Stimulated activated CD8-positive, alpha-beta memory T cell treated with anti-CD3 and anti-CD28 coated beads, Interleukin-4, amount 100 ng/mL, for 4 hours (primary cell): ENCODE measurements at places on chromosomes 11 and 22.
A peak's percentile ranks its signal among the peaks of the same experiment; 100 is the strongest.

- DNase-seq: no peak
These were observed 131.7 kb downstream of the ARHGAP20 start for GRCh38 chr11:110580571-110580970.

DNA sequence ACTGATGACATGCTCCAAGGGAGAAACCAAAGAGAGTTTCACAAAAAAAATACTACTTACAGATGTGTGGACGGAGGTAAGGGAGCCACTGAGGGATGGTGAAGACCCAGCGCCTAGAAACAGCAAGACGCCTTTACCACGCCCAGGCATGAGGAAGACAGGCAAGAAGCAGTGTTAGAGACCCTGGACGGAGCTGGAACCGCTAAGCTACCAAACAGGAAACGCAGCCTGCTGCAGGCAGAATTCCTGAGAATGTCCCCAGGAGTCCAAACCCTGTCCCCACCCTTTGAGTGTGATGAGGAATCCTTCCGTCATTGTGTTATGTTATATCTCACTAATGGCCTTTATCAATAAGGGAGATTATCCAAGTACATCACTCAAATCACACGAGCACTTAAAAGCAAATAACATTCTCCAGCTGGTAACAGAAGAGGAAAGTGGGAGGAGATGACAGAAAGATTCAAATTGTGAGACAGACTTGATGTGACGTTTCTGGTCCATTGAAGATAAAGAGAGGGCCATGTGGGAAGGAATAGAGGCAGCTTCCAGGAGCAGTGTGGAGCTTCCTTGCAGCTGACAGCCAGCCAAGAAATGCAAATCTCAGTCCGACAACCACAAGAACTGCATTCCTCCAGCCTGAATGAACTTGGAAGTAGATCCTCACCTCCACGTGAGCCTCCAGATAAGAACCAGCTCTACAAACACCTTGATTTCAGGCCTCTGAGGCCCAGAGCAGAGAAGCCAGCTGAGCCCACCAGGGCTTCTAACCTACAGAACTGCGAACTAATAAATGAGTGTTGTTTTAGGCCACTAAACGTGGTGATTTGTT is 19.1 kb downstream of the FAM181B start:
- no peak for DNase-seq

GRCh38 chr11:19879307-19880087 is 166.9 kb downstream of the NAV2 start:
- DNase-seq: no peak

DNA sequence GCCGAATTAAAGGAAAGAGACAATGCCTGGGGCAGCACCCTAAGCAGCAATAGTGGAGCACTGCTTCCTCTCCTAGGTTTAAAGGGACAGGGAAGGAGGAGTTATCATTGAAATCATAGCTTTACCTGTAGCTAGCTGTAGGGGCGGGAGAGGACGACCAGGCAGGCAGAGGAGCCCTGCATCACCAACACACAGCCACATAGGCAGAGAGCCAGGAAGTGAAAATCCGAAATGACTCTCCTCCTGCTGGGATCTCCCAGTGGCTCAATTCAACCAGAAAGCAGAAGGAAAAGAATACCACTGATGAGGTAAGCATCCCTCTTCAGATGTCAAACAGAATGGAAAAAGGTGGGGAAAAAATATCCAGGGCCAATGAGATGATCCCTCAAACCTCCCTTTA is 20.4 kb downstream of the MRGPRX4 start:
- no peak for DNase-seq

DNA sequence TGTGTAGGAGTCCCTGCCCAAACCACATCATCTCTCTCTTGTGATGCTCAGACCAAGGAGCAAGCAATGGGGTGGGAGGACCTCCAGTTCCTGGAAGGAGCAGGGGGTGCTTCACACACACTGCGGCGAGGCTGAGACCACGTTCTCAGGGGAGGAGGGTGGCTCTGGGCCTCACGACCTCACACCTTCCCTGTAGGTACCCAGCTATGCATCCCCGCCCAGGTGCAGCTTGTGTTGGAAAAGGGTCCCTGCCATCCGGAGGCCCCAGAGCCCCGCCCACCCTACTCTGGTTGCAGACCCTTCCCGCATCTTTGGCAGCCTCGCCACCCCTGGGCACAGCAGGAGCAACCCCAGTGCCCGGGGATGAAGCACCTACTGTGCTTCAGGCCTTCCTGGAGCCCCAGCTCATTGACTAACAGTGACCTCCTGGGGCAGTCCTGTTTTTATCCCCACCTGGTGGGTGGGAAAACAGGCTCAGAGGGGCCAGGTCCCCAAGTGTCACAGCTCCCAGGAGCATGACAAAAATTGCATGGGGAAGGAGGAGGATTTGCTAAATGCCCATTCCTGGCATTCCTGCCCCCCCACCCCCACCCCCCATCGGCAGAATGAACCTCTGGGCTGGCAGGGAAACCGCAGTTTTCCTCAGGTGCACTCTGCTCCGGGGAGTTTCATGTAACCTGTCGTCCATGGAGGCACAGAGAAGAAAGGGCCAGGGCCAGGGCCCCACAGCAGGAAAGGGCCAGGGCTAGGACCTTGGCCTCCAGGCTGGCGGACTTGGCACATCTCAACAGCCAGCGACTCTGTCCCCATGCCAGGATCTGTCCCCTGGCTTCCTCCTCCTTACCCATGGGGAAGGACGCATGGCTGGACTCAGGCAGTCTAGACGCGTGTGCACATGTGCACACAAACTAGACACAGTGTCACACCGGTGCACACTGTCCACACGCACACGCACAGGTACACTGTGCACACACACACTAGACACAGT is 81.0 kb downstream of the IGLL1 start:
- no peak for DNase-seq

DNA sequence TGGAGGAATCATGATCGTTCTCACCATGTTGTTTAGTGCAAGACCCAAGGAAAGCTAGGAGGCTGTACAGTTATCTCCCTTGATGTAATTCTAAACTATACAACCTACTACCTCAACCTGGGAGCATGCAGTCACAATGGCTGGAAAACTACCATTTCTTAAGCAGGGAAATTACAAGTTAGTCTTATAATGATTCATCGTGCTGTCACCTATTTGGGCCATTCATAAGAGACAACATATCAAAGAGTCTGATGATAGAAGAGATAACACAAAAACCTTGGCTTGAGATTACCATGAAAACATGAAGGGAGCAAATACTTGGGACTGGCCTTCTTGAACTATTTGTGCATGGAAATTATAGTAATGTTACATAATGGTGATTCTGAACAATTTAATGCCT is 30.5 kb upstream of the BLID start:
- DNase-seq: no peak

DNA sequence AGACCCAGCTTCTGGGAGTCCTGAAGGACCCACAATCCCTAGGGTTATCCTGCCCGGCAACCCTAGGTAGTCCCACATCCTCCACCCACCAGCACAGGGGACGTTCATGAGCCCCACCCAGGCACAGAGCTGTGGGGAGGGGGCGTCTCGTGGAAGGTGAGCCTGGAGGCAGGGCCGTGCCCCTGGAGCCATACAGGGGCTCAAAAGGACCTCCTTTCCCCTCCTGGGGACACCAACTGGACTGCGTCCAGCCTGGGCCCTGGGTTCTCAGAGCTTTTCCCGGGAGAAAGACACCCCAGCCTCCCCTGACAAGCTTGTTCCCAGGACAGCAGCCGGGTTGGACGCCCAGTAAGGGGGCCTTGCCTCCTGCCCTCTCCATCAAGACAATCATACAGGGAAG is 78.4 kb downstream of the BRD1 start:
- DNase-seq: no peak

DNA sequence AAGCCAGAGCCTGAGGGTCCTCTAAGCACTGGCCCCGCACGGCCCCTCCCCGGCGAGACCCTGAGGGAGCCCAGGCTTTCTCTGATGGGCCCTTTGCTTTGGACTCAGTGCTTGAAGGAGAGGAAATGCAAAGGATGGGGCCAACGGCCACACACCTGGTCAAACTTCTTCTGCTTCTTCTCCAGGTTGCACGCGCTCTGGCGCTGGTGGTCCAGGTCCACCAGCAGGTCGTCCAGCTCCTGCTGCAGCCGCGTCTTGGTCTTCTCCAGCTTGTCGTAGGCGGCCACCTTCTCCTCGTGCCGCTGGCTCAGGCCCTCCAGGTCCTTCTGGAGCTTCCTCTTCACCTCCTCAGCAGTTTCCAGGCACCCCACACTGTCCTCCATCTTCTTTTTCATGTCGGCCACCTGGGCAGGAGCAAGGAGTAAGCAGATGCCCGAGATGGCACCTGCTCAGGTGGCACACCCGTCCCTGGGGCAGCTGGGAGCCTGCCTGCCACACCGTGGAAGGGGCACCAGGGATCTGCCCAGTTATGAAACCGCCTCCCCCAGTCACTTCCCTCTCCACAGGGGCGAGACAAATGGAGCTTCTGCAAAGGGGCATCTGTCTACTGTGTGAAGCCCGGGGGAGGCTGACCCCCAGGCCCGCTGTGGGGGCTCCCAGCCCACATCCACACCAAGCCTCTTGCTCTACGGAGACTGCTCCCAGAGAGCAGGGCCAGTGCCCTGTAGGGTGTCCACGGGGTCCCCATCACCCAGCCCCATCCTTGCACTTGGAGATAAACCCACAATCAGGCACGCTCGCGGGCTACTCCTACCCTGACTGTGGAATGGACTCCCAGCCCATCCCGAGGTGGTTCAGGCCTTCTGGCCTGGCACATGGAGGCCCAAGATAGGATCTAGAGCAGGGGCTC is 39.2 kb downstream of the APOL1 start:
- no peak for DNase-seq

GRCh38 chr22:23120415-23120899 is 21.3 kb downstream of the RSPH14 start:
- no peak for DNase-seq

DNA sequence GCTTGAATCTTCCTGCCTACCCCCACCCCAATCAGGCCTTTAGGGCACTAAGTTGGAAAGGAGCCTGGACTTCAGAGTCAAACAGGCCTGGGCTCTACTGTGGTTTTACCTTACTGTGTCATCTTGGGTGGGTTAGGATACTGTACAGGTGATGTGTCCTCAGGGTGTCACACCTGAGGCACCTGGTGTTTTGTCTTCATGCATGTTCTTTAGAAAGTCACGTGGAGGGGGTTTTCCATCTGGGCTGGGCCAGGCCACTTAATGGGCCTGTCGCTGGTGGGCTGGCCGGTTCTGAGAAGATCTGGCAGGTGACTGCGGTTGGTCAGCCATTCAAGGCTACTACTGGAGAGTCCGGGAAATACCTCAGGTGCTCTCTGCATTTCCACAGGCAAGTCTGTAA is 92.6 kb downstream of the SWAP70 start:
- no peak for DNase-seq

DNA sequence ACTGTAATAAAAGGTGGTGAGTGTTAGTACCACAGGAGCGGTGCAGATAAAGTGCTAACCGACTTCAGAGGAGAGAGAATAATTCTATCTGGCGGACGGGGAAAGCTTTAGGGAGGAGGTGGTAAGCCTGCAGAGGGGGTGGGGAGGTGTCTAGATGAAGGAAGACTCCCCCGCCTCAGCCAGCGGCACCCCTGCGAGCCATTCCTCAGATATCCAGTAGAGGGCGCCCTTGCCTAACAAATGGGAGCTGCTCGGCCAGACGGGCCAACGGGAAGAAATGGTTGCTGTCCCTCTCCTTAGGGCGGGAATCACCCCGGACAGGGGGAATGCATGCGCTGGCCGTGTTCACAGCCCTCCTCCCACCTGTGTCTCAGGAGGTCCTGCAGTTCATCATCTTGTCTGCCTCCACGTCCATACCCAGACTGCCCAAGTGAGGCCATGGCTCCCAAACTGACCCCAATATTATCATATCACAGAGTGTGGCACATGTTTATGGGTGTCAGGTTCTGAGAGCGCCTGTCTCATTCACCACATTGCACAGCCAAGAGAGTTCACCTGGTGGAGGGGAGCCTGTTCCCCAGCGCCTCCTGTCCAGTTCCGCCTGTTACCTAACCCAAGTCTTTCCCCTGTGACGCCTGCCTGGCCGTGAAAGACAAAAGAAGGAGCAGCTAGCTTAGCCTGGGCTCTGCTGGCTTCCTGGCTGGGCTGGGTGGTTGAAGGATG is 85.5 kb downstream of the ST3GAL4 start:
- peak; percentile 49 for DNase-seq

DNA sequence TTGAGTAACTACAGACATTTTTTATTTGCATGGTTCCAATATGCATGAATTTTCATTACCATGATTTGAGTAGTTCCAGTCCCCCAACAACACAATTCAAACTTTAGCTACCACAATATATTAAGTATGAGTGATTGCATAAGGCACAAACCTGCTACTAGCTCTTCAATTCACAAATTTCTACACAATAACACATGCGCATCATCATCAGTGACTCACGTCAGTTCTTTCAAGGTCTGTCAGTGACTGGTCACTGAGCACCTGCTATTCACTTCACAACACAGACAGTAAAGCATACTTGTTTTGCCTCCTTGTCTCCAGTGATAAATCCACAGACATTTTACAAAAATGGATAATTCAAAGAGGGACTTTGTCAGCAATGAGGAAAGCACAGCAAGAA is 435.1 kb upstream of the CCDC90B start:
- DNase-seq: no peak

DNA sequence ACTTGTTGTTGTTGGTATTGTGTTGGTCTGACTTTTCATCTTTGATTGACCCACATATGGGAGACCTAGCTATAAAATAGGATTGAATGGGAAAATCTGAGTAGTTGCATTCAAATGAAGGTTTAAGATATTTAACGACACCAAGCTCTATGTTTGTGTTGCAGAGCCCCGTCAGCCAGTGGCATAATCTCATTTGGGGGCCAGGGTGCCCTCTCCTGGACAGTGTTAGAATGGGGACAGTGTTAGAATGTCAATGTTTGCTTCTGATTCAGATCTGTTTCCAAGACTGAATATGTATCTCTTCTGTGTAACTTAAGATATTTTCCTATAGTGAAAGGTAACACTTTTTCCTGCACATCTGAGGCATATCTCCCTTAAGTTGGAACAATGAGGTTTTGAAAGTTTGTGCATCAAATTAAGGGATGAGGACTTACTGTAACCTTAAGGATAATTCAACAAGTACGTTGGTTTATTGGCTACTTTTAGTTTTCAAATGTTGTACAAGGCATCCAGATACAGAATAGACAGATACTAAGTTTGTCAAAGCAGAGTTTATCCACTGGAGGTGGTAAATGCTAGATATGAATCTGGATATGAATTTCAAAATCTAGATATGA is 5.3 kb upstream of the OR52M1 start:
- peak; percentile 20 for DNase-seq

DNA sequence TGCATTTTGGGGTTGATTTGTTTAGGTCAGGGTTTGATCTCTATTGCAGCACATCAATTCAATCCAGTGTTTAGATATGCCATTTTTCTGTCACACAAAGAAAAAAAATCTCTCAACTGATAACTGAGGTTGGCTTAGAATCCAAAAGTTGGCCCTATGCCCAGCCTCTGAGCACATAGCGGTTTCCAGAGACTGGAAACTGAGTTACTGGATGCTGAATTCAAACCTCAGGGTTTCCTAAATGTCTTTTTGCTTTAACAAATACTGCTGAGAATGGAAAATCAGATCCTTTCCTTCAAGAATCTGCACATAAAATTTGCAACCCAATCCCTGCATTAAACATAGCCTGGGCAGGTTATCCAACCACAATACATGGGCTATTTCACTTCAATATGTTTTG is 4.0 kb downstream of the P4HA3 start:
- no peak for DNase-seq
